Activated T-helper 1 cell treated with anti-CD3 and anti-CD28 coated beads, Interleukin-12 subunit alpha, Interleukin-12 subunit beta, Interleukin-2, Interleukin-4 antibody, amounts not matched to agents 30 ng/mL and 10 ng/mL and 1 ng/mL, durations not matched to agents 14 hours and 24 hours and 36 hours (primary cell): ENCODE measurements at places on chromosomes 6 and 20. TPM values are rescaled to one million over a fixed set of nuclear protein-coding genes. Genes with fewer than 3 reads are reported as not detected.

The CAGE1 gene
- 0.13 and 0.20 TPM in 2 replicates for total RNA-seq

The ZC2HC1B gene
- 0.24 TPM in 1 of 2 replicates, not detected in the other for total RNA-seq

The ARFGAP1 gene
- total RNA-seq: 102 and 107 TPM in 2 replicates

The TNF gene
- total RNA-seq: 427 and 430 TPM in 2 replicates

The SLC22A7 gene
- not detected in 2 replicates for total RNA-seq

The KIFC1 gene
- 54.7 and 59.6 TPM in 2 replicates for total RNA-seq

The SLC13A3 gene
- total RNA-seq: 0.24 TPM in 1 of 2 replicates, not detected in the other

The SLC4A11 gene
- total RNA-seq: 3.2 and 3.3 TPM in 2 replicates

DNA sequence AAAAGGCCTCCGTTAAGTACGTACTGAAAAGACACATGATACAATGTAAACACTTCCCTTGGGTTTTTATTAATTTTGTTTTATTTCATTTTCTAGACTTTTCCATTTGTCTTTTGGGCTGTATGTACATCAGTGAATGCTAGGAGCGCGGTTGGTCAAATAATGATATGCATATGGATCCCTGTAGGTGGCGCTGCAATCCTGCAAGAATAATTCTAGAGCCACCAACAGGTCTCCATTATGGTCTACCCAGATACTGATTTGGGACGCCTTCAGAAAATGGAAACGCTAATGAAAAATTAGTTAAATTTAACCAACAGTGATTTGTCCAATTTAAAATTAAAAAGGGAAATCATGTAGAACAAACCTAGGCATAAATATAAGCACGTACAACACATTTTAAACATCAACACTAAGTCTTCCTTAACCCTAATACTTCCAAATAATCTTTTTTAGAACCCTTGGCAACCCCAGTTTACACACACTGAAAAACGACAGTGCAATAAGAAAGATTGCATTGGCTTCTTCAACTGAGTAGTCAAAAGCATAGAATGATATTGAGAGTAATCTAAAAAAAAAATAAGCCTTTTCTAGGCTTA is 433.5 kb downstream of the RFPL4B start:
- H3K27ac ChIP-seq: no peak overlapping the region
- no peak for DNase-seq
- H3K4me1 ChIP-seq: no peaks in the 10 kb centered on the region
- no peaks in the 10 kb centered on the region for H3K27me3 ChIP-seq
- H3K36me3 ChIP-seq: no peaks in the 10 kb centered on the region

DNA sequence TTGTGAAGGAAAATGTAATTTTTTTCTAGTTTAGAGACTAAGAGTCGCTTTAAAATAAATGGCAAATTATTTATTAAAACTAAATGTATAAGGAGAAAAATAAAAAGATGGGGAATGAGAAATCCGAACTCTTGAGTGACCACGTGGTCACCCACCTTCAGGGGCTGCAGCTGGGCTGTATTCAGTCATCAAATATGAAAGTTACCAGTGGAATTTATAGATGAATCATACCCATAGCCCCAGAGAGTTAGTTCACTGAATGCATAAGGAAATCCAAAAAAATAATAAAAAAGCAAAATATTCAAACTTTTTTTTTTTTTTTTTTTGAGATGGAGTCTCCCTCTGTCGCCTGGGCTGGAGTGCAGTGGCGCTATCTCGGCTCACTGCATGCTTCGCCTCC is 947.7 kb upstream of the ADGRB3 start:
- no peaks in the 10 kb centered on the region for H3K36me3 ChIP-seq
- no peak overlapping the region for H3K27ac ChIP-seq
- no peaks in the 10 kb centered on the region for H3K4me1 ChIP-seq

- peak overlapping the region; percentile 95 for H3K27ac ChIP-seq
- H3K27me3 ChIP-seq: no peaks in the 10 kb centered on the region
- H3K4me1 ChIP-seq: peaks cover 46% of the 10 kb centered on the region
- H3K36me3 ChIP-seq: peaks cover 14% of the 10 kb centered on the region
- DNase-seq: peak; percentile 35
Observed at GRCh38 chr6:125789576-125790357, 993 bp upstream of the NCOA7 start.

- H3K4me1 ChIP-seq: no peaks in the 10 kb centered on the region
- DNase-seq: no peak
- H3K4me3 ChIP-seq: no peak overlapping the region
- H3K27me3 ChIP-seq: peaks cover 16% of the 10 kb centered on the region
- H3K27ac ChIP-seq: no peak overlapping the region
- H3K36me3 ChIP-seq: no peaks in the 10 kb centered on the region
Observed at GRCh38 chr6:167475947-167476346, 151.1 kb downstream of the TTLL2 start.

- H3K4me1 ChIP-seq: peaks cover 50% of the 10 kb centered on the region
- H3K27me3 ChIP-seq: no peaks in the 10 kb centered on the region
- peak overlapping the region; percentile 94 for H3K27ac ChIP-seq
- peaks cover 31% of the 10 kb centered on the region for H3K36me3 ChIP-seq
Observed at GRCh38 chr20:47272893-47273590, 83.5 kb downstream of the ZMYND8 start.

DNA sequence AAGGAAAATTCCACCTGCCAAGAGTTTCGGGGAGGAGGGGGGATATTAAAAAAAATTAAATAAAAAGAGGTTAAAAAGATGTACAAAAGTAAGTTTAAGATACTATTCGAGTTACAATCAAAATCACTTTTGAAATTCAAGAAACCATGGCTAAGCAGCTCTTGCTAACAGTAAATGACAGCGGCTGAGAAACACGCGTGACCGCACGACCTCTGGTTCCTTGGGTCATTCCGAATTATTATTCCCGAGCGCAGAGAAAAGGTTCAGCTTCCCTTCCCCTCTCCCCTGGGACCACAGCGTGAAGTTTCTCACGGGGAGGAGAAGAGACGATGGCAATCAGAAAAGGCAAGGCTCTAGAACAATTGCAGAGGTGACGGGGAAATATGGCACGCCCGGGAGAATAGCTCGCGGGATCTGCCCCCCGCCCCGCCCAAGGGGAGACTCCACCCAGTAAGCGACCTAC is 496 bp downstream of the TMEM242 start:
- H3K27ac ChIP-seq: peak overlapping the region; percentile 91
- peaks cover 5% of the 10 kb centered on the region for H3K36me3 ChIP-seq
- peak overlapping the region; percentile 99 for H3K4me3 ChIP-seq
- H3K27me3 ChIP-seq: peaks cover 11% of the 10 kb centered on the region
- no peak for DNase-seq

DNA sequence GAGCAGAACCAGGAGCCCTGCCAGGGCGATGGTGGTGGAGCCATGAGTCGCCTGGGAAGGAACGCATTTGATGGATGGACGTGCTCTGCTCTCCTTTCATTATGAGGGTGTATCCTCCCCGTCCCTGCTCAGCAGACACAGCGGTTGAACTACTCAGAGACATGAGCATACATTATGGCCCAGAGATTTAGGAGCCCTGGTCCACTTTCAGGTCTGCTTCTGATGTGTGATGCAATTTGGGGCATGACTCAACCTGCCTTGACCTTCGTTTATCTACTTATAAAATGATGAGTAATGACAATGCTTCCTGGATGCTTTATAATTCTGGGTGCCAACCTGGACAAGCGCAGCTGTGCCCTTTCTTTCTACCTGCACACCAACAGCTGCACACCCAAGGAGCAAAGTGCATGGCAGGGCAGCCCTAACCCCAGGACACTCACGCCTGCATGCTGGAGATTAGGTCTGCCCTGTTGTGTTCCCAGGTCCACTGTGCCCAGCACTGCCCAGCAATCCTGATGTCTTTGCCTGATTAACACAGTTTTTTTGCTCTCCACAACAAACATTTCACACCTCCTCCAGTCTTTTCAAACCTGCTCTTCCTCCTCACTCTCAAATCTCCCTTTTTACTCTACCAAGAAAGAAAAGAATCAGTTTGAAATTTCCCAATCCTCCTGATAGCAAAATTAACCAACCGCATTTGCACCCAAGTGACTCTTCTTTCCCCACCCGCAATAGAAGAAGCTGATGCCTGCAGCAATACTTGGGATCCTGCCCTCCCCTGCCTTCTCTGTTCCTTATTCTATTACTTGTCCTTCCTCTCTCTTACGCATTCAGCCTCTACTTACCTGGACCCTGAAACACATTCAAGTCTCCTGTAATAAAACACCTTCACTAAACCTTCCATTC is 81.2 kb downstream of the EZR start:
- peak overlapping the region; percentile 0 for H3K27ac ChIP-seq
- DNase-seq: no peak
- H3K27me3 ChIP-seq: no peaks in the 10 kb centered on the region
- no peak overlapping the region for H3K4me3 ChIP-seq

- no peaks in the 10 kb centered on the region for H3K4me1 ChIP-seq
- no peak for DNase-seq
- H3K27me3 ChIP-seq: peaks cover 2% of the 10 kb centered on the region
- H3K36me3 ChIP-seq: no peaks in the 10 kb centered on the region
Observed at GRCh38 chr6:47161176-47161687, 119.1 kb upstream of the ADGRF1 start.

- no peak for DNase-seq
- H3K27ac ChIP-seq: no peak overlapping the region
- H3K27me3 ChIP-seq: peaks cover 17% of the 10 kb centered on the region
- peaks cover 26% of the 10 kb centered on the region for H3K4me1 ChIP-seq
- H3K4me3 ChIP-seq: no peak overlapping the region
Observed at GRCh38 chr6:43243664-43244321, 512 bp downstream of the TTBK1 start.

DNA sequence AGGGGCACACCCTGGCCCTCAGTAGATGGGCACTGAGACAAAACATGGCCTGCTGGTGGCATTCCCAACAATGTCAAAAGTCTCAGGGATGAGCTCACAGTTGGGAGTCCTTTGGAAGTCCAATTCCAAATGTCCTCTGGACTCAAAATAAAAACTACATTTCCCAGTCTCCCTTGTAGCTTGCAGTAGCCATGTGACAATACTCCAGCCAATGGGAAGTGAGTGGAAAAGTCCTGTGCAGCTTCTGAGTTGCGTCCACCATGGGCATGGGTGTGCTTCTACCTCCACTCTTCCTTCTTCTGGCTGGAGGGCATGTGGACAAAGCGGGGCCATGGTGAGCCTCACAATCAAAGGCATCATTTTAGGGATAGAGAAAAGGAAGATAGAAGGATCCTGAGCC is 5.8 kb upstream of the ADAM33 start:
- no peak overlapping the region for H3K27ac ChIP-seq
- DNase-seq: no peak
- no peaks in the 10 kb centered on the region for H3K36me3 ChIP-seq

DNA sequence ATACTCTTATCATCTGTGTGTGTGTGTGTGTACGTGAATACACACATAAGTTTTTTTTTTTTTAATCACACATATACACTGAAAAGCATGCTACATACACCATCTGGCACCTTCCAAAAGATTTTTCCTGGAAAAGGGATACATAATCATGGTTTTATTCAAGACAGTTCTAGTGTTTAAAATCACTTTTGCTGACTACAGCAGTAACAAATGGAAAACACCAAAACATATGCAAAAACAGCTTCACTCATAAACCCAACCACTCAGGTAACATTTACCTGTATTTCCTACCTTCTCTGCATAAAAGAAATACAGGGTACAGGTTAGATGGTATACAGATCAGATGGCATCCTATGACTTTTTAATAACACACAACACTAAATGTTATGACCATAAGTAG is 2.5 kb downstream of the SNX14 start:
- H3K27me3 ChIP-seq: no peaks in the 10 kb centered on the region
- no peak overlapping the region for H3K27ac ChIP-seq
- DNase-seq: no peak
- H3K4me3 ChIP-seq: peak overlapping the region; percentile 23
- H3K4me1 ChIP-seq: peaks cover 14% of the 10 kb centered on the region

DNA sequence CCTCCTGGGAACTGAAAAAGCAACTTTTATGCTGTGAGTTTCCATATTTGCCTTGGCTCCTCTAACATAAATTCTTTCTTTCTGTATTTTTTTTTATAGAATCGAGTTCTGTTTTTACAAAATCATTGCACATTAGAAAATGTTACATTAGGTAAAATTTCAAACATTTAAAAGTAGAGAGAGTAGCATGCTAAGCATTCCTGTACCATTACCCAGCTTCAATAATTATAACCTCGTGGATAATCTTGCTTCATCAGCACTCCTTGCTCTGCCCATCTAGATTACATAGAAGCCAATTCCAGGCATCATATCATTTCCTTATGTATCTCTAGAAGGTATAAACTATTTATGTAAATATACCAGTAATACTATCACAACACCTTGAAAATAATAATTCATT is 15.4 kb upstream of the FBXO30 start:
- H3K27me3 ChIP-seq: peaks cover 2% of the 10 kb centered on the region
- H3K4me3 ChIP-seq: no peak overlapping the region

GRCh38 chr6:161508341-161508740 is 234.5 kb upstream of the AGPAT4 start:
- no peak overlapping the region for H3K27ac ChIP-seq
- no peaks in the 10 kb centered on the region for H3K4me1 ChIP-seq
- H3K36me3 ChIP-seq: no peaks in the 10 kb centered on the region
- no peak overlapping the region for H3K4me3 ChIP-seq
- H3K27me3 ChIP-seq: peaks cover 2% of the 10 kb centered on the region
- no peak for DNase-seq

DNA sequence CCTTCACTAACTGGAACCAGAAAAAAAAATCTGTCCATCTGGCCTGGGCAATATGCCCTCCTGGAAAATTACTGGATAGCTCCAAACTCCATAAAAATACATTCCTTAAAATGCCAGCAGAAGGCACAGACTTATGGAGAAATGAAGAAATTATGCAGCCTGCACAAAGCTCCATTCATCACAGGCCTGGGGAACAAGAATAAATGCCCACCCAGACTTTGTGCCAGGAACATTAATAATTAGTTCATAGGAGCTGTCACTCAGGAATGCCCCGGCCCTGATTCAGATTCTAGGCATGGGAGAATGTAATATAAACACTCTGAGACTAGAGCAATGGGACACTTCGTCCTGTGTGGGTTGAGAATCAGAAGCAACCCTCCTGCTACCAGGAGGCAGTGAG is 199.3 kb downstream of the OTOR start:
- DNase-seq: no peak
- no peaks in the 10 kb centered on the region for H3K36me3 ChIP-seq
- H3K4me3 ChIP-seq: no peak overlapping the region
- no peaks in the 10 kb centered on the region for H3K4me1 ChIP-seq

- H3K27me3 ChIP-seq: peaks cover 6% of the 10 kb centered on the region
- H3K4me3 ChIP-seq: no peak overlapping the region
- H3K36me3 ChIP-seq: no peaks in the 10 kb centered on the region
- H3K27ac ChIP-seq: no peak overlapping the region
- DNase-seq: no peak
Observed at GRCh38 chr6:107697682-107698081, 126.4 kb downstream of the SCML4 start.

DNA sequence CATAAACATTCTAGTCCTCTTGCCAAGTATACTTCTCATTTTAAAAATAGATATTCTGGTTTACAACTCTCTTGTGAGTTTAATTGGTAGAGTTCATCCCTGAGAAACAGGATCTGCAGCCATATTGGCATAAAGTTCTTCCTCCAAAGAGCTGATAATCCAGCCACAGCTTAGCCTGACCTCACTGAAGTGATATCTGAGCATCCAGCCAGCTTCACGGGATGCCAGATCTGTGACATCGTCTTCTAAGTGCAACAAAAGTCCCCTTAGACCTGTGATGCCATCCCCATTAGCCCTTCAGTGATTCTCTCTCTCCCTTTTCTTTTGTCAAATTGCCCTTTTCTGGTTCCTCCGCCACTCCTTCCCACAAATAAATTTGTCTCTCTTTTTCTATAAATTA is 180.6 kb upstream of the STXBP5 start:
- H3K27ac ChIP-seq: no peak overlapping the region
- no peaks in the 10 kb centered on the region for H3K4me1 ChIP-seq
- no peak overlapping the region for H3K4me3 ChIP-seq
- no peaks in the 10 kb centered on the region for H3K36me3 ChIP-seq

GRCh38 chr6:71252960-71253359 is 35.7 kb upstream of the OGFRL1 start:
- no peaks in the 10 kb centered on the region for H3K4me1 ChIP-seq
- no peak overlapping the region for H3K27ac ChIP-seq
- no peak for DNase-seq
- H3K4me3 ChIP-seq: no peak overlapping the region
- peaks cover 9% of the 10 kb centered on the region for H3K27me3 ChIP-seq
- H3K36me3 ChIP-seq: no peaks in the 10 kb centered on the region
